Activated naive CD8-positive, alpha-beta T cell treated with anti-CD3 and anti-CD28 coated beads, Interleukin-2, amount 10 ng/mL, durations not matched to agents 7 days and 5 days (primary cell): ENCODE measurements at places on chromosomes 2 and 18.
A peak's percentile ranks its signal among the peaks of the same experiment; 100 is the strongest.

DNA sequence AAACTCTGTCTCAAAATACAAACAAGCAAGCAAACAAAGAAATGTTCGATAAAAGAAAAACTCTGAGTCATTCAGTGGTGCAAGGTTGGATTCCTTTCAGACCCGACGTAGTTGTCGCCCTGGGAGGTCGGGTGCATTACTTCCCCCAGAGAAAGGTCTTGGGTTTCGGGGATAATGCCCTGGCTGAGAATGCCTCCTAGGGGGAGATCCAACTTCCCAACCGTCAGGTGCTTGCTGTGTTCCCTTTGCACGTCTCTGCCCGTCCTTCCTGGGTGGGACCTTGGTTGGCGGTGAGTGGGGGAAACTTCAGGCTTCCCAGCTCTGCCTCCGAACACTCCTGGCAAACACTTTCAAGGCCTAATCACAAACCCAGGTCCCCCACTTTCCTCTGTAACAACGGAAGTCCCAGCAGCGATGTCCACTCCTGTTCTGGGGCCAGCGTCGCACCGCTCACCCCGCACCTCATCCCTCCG lies 609 bp downstream of the TPGS2 start:
- DNase-seq = no peak

- no peak for DNase-seq
Measured at GRCh38 chr2:240156435-240157146, 16.1 kb upstream of the OTOS start.

DNA sequence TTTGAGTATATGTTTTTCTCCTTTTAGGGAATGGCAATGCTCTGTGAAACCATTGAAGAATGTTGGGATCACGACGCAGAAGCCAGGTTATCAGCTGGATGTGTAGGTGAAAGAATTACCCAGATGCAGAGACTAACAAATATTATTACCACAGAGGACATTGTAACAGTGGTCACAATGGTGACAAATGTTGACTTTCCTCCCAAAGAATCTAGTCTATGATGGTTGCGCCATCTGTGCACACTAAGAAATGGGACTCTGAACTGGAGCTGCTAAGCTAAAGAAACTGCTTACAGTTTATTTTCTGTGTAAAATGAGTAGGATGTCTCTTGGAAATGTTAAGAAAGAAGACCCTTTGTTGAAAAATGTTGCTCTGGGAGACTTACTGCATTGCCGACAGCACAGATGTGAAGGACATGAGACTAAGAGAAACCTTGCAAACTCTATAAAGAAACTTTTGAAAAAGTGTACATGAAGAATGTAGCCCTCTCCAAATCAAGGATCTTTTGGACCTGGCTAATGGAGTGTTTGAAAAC lies 82.3 kb downstream of the ACVR2A start:
- no peak for DNase-seq

DNA sequence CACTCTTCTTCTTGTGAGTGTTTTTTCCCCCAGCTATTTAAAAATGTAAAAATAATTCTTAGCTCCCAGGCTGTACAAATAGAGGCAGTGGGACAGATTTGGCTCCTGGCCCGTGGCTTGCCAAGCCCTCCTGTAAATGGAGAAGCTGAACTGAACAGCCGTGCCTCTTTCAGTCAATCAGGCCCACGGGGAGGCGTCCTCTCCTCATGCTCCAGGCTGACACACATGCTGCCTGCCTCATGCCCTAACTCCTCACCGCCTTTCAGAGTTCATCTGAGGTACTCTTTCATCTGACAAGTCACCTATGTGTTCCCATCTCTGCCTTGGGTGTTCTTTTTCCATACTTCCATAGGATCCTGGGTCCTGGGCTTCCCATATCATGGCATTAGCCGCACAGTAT lies 58.9 kb downstream of the BMP10 start:
- DNase-seq = no peak

- no peak for DNase-seq
Measured at GRCh38 chr2:86706220-86706619, 13.9 kb upstream of the RMND5A start.

DNA sequence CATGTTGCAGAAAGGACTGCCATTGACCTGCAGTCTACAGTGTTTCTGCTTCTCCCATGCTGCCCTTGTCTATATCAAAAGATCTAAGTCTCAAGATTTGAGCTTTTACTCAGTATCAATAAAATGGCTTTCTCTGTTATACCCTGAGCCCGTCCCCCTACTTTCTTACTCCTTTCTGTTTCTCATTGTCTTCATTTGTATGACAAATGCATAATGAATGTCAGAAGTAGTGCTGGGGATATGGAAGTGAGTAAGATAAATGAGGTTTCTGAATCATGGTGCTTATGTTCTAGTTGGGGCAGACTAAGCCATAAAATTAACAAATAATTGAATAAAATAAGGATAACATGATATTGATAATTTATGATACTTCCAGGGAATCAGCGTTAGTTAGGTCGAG lies 128.6 kb downstream of the PARD3B start:
- DNase-seq = no peak

- DNase-seq = peak; percentile 6
Measured at GRCh38 chr2:20590704-20591515, 60.0 kb downstream of the HS1BP3 start.

DNA sequence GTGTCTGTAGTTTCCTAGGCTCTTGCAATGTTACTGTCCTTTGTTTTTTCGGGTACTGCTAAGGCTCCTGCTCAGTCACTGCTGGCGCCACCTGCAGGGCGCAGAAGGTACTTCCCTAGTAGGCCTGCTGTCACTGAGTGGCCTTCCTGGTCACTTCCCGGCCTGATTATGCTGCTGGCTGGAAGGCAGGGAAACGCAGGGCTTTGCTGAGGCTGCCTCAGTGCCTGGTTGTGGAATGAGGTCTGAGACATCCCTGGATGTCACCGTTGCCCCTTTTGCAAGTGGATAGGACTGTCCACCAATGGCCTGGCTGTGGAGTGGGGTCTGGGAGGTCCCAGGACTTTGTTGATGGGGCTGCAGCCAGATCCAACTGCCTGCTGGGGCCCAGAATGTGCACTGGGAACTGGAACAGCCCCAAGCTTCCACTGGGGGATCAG lies 13.1 kb downstream of the DAW1 start:
- peak; percentile 67 for DNase-seq

DNA sequence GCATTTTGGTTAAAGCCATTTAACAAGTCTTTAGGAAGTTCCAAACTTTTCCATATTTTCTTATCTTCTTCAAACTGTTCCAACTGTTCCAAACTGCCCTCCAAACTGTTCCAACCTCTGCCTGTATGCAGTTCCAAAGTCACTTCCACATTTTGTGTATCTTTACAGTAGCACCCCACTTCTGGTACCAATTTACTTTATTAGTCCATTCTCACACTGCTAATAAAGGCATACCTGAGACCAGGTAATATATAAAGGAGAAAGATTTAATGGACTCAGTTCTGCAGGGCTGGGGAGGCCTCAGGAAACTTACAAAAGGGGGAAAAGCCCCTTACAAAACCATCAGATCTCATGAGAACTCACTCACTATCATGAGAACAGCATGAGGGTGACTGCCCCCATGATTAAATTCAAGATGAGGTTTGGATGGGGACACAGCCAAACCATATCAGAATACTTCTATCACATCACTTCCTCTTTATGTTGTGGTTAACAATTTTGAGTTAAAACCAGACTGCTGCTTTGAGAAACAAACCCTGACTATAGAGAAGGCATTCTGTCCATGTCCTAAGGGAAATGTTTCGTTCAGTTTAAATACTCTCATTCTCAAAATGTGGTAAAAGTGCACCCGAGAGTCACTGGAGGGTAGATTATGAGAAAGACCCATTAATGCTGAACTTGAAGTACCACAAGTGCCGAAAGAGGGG lies 11.0 kb downstream of the IL18R1 start:
- DNase-seq = no peak

- peak; percentile 96 for DNase-seq
Measured at GRCh38 chr2:238203094-238203972, at the start of gene ILKAP. ILKAP (minus strand) TSS chr2:238203695; CDS start chr2:238203553, 142 bp downstream.

GRCh38 chr2:239532859-239533258 lies 132.0 kb upstream of the HDAC4 start:
- no peak for DNase-seq

- DNase-seq = no peak
Measured at GRCh38 chr18:5444847-5445246, 99.0 kb downstream of the EPB41L3 start.

DNA sequence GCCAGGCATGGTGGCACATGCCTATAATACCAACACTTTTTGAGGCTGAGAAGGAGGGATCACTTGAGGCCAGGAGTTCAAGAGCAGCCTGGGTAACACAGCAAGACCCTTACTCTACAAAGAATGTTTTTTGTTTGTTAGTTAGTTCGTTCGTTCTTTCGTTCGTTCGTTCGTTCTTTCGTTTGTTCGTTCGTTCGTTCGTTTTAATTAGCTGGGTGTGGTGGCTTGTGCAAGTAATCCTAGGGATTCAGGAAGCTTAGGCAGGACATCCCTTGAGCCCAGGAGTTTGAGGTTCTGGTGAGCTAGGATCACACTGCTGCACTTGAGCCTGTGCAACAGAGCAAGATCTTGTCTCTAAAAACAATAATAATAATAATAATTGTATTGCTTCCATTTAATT lies 98.7 kb downstream of the MARCO start:
- no peak for DNase-seq

DNA sequence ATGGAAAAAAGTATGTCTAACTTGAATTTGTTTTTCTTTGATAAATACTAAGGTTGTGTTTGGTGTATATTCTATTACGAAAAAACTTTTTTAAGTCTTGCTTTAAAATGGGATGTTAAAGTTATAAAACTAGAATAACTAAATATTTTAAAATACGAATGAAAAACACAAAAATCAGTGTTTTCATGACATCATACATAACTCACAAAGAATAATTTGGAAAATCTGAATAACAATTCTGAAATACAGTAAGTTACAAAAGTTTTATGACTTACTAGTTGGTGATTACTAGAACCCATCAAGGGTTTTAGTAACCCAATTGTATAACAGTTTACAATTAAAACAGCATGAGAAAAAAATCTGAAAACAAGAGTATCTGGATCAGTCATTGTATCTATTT lies 61.2 kb downstream of the PIGN start:
- DNase-seq = no peak
